Substantia nigra (tissue), 51 donors: ENCODE measurements at places on chromosomes 5 and 9.

GRCh38 chr9:71816916-71817451 lies 48.7 kb upstream of the CEMIP2 start:
- no peak for DNase-seq

GRCh38 chr5:36079200-36079781 lies 12.6 kb upstream of the UGT3A2 start:
- DNase-seq, result no peak

DNA sequence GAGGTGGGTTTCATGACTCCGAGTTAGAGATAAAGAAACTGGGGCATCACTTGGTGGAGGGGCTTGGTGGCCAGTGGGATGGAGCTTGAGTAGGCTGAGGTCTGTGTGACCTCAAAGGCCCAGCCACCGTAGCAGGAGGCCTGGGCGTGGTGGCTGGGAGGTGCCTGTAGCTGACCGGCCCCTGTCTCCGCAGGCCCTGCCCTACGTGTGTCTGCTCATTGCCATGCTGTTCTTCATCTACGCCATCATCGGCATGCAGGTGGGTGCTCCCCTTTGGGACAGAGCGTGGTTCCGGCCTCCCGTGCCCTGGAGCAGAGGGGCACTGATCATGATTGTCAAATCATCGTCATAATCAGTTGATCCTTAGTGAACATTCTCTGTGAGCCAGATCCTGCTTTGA lies 196.2 kb downstream of the CACNA1B start:
- no peak for DNase-seq

GRCh38 chr5:93601071-93601801 lies 18.2 kb downstream of the NR2F1 start:
- no peak for DNase-seq

DNA sequence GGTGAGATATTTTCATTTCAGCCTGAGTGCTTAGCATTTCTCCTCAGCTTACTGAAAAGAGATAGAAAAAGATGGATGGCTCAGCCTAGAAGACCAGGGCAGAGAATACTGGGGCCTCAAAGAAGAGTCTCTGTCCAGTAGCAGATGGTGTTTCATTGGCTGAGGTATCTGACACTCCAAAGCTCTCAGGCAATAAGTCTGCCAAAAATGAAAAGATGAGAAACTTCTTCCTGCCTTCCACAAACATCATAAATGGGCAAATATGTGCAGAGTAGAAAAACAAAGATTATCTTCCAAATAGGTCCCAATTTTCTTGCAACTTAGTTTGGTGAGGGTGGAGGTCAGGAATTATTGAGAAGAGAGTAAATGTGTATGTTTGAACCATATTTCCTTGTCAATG lies 87.4 kb upstream of the ICE1 start:
- DNase-seq, result no peak

DNA sequence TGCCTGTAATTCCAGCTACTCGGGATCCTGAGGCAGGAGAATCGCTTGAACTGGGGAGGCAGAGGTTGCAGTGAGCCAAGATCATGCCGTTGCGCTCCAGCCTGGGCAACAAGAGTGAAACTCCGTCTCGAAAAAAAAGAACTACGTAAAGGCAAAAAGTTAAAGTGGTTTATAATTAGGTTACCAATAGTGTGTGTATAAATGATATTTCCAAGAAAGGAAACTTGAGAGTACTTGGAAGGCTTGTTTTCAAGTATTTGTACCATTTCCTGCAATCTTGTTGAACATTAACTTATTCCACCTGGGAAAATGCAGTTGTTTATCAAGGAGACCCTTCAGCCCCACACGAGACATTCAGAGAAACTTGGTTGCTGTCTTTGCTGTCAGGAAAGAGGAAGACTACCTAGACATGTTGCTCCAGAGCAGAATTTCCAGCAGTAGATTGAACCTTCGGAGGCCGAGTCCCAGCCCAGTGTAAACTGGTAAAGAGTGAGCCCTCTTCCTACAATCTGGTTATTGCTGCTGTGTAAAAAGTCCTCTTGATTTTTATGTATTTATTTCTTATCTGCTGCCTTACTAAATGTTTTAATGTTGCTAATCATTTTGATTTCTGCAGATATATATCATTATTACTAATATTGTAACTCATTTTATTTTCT lies 30.1 kb downstream of the STXBP1 start:
- no peak for DNase-seq

GRCh38 chr9:6605202-6605601 lies 40.3 kb downstream of the GLDC start:
- no peak for DNase-seq
